Subcutaneous preadipocyte (primary cell): ENCODE measurements at places on chromosomes 1 and 21. TPM values are rescaled to one million over a fixed set of nuclear protein-coding genes. Genes with fewer than 3 reads are reported as not detected.

The NUP210L gene
- under 0.01 TPM in 2 replicates for total RNA-seq

The PLA2G2C gene
- total RNA-seq, result not detected in 2 replicates

The RHOU gene
- 0.37 and 0.39 TPM in 2 replicates for total RNA-seq

The FCRL1 gene
- not detected in 2 replicates for total RNA-seq

The OVAAL gene
- not detected in 2 replicates for total RNA-seq

The XCL2 gene
- total RNA-seq, result not detected in 2 replicates

The PLPPR4 gene
- under 0.01 TPM in 2 replicates for total RNA-seq

The ATP1A4 gene
- not detected in 2 replicates for total RNA-seq

The MEX3A gene
- 0.73 and 1.2 TPM in 2 replicates for total RNA-seq

The TCP10L gene
- under 0.01 TPM in 1 of 2 replicates, not detected in the other for total RNA-seq

The SLC1A7 gene
- under 0.01 TPM in 1 of 2 replicates, not detected in the other for total RNA-seq

The ADGRL4 gene
- 7.7 and 37.3 TPM in 2 replicates for total RNA-seq

The STXBP3 gene
- 34.2 and 38.1 TPM in 2 replicates for total RNA-seq

The AADACL4 gene
- not detected in 2 replicates for total RNA-seq

The EFNA1 gene
- 0.37 TPM in 1 of 2 replicates, not detected in the other for total RNA-seq

The TPTE gene
- not detected in 2 replicates for total RNA-seq

The OLIG2 gene
- not detected in 2 replicates for total RNA-seq

The S100A12 gene
- not detected in 2 replicates for total RNA-seq

The SELP gene
- not detected in 2 replicates for total RNA-seq

The GRHL3 gene
- not detected in 2 replicates for total RNA-seq

The LSS gene
- 94.8 and 122 TPM in 2 replicates for total RNA-seq

The HSD3B1 gene
- not detected in 2 replicates for total RNA-seq

The SLC44A3 gene
- total RNA-seq, result 0.37 and 0.39 TPM in 2 replicates

The CRYAA gene
- not detected in 2 replicates for total RNA-seq

The DEDD gene
- total RNA-seq, result 23.3 and 27.2 TPM in 2 replicates

The IVL gene
- total RNA-seq, result under 0.01 TPM in 1 of 2 replicates, not detected in the other

The HES3 gene
- not detected in 2 replicates for total RNA-seq

The PTGS2 gene
- 1.1 and 7.6 TPM in 2 replicates for total RNA-seq

The ZNF436 gene
- total RNA-seq, result 12.1 and 21.7 TPM in 2 replicates

The NOS1AP gene
- not detected in 2 replicates for total RNA-seq

The SLC35F3 gene
- total RNA-seq, result not detected in 2 replicates

The LRRC38 gene
- not detected in 2 replicates for total RNA-seq

The HPCAL4 gene
- total RNA-seq, result not detected in 2 replicates

The IRF6 gene
- not detected in 2 replicates for total RNA-seq

The AKR7A3 gene
- total RNA-seq, result 0.73 and 1.4 TPM in 2 replicates

The GJC2 gene
- total RNA-seq, result 1.8 and 2.7 TPM in 2 replicates

The GPX7 gene
- total RNA-seq, result 16.4 and 36.4 TPM in 2 replicates

The WDR3 gene
- total RNA-seq, result 19.8 and 25.0 TPM in 2 replicates

The MTF1 gene
- 3.3 and 4.1 TPM in 2 replicates for total RNA-seq

The PACC1 gene
- 6.2 and 9.6 TPM in 2 replicates for total RNA-seq

The TTLL10 gene
- total RNA-seq, result not detected in 2 replicates

The VASH2 gene
- under 0.01 TPM in 2 replicates for total RNA-seq

The CHAF1B gene
- 2.9 and 7.4 TPM in 2 replicates for total RNA-seq

The LORICRIN gene
- not detected in 2 replicates for total RNA-seq

The NTNG1 gene
- total RNA-seq, result 11.4 and 12.7 TPM in 2 replicates

The MIS18A gene
- total RNA-seq, result 10.3 and 11.9 TPM in 2 replicates

The PTCH2 gene
- total RNA-seq, result 0.20 and 0.37 TPM in 2 replicates

The CHTOP gene
- total RNA-seq, result 33.1 and 46.3 TPM in 2 replicates

The KIF2C gene
- 28.3 and 39.1 TPM in 2 replicates for total RNA-seq

The FCGR1A gene
- total RNA-seq, result not detected in 2 replicates

The LCE2A gene
- total RNA-seq, result not detected in 2 replicates

The B3GALNT2 gene
- total RNA-seq, result 33.1 and 57.3 TPM in 2 replicates

The MYBPH gene
- 0.37 and 0.39 TPM in 2 replicates for total RNA-seq

The TMEM81 gene
- total RNA-seq, result 1.5 and 2.0 TPM in 2 replicates

The SMPDL3B gene
- total RNA-seq, result not detected in 2 replicates
